Activated CD8-positive, alpha-beta memory T cell treated with anti-CD3 and anti-CD28 coated beads for 24 hours (primary cell): ENCODE measurements at places on chromosomes 12 and 14.
A peak's percentile ranks its signal among the peaks of the same experiment; 100 is the strongest.

DNA sequence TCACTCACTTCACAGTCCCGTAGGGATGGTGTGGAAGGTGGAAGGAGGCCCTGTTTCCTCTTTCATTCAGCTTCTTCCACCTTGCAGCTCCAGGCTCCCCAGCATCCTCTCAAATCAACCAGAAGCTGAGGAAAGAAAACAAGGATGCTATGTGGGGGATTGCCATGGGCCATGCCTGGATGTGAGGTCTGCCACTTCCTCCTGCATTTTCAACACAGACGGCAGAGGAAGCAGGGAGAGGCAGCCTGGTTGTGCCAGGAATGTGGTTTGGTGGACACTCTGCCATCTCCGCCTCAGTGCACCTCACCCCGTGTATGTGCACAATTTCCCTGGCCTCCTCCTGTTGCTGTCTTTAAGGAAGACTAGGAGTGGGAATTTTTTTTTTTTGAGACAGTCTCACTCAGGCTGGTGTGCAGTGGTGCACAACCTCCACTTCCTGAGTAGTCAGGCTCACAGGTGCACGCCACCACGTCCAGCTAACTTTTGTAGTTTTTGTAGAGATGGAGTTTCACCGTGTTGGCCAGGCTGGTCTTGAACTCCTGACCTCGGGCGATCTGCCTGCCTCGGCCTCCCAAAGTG, 99.2 kb downstream of the SLC15A4 start:
- no peak for DNase-seq

DNA sequence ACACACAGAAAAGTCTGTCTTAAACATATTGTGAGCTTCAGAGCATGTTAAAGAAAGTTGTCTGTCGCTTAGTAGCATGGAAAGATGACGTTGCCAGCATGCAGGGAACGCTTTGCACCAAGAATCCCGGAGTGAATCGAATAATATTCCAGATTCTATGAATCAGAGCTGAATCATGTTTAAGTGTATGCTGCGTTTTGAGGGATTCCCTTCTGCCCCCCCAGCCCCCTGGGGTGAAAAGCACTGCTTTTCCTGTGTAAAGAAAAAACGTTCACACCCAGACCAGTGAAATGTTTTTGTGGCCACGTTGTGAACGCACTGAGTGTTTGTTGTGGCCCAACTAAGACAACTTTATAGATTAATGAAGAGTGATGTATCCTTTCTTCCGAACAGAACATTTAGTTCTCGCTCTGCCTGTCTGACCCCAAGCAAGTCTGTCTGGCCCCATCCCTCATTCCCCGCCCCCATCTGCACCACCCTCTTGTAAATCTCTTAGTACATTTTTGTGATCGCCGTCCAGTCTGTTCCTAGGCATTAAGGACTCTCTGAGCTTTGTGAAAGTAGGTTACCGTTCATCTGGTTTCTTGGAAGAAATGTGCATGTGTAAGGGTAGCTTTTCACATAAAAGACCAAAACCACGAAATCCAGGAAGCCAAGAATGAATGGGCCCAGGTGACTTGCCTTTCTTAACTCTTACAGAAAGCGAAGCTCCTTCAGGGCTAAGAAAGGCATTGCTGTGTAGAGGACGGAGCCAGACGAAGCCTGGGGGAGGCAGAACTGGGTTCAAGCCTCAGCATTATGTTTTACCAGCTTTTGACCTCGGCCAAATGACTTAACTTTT, 103.0 kb downstream of the SAMD4A start:
- DNase-seq, result peak; percentile 53

- no peak for DNase-seq
Measured at GRCh38 chr14:26415618-26416123, 182.2 kb downstream of the NOVA1 start.

DNA sequence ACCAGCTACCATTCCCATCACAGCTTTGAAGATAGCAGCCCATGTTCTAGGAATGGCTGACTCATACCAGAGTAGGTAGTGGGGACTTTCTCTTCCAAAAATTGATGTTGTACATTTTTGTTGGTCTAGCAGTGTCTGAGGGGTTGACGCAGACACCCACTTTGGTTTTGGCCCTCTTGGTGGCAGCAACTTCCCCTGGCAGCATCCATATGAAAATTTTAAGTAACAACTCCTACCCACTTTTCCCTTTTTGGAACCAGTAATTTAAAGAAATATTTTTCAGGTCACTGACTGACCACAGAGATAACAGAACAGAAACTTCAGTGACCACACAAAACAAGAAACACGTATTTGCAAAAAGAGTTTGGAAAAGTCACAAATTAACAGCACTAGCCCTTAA, 162.0 kb upstream of the TMCC3 start:
- DNase-seq, result no peak

DNA sequence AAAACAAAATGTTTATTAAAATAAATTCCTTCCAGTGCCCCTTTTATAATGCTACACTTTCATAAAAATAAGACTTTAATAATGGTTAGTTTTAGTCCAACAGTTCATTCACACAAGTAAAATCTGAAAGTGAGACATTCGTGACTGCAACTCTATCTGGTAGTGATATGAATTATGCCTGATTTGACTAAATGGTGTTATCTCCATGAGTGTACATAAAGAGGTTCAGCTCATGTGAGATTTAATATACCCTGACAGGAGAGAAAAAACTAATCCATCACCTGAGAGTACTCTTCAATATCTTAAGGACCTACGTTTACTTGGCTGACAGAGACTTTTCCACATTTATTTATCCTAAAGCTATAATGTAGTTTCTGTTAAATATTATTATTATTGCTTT, 34.0 kb downstream of the ERO1A start:
- DNase-seq, result no peak

DNA sequence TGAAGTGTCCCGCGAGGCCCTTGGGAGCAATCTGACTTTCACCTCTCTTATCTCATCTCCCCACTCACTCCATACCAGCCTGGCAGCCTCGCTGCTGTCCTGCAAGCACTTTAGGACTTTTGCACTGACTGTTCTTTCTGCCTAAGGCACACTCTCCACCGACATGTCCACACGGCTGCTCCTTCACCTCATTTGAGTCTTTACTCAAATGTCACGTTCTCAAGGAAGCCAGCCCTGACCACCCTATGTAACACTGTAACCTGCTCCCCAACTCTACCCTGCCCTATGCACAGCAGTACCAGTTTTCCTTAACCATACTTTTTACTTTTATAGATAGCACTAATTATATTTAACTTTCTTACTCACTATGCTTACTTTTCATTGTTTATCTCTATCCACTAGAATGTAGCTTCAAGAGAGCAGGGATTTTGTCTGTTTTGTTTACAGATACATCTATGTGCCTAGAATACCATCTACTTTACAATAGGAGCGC, 32.0 kb downstream of the PRKD1 start:
- DNase-seq, result no peak

GRCh38 chr14:64825509-64825908, 54.2 kb downstream of the SPTB start:
- DNase-seq, result no peak

GRCh38 chr12:53217051-53217930, 10.2 kb upstream of the ITGB7 start:
- peak; percentile 81 for DNase-seq

DNA sequence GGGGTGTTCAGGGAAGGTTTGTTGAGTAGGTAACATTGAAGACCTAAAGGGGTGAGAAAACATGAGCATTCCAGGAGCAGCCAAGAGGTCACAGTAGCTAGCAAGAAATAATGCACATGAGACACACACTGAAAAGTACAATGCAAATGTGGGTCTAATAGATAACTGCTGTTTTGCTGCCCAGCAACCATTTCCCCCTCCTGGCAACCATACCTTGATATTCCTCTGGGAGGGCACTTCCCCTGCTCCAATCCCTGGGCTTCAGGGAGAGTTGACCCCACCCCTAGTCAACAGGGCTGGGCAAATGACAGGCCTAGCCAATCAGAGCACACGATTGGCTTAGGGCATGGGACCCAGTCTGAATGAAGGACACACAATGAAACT, 8.5 kb upstream of the ACTN1 start:
- DNase-seq, result no peak

DNA sequence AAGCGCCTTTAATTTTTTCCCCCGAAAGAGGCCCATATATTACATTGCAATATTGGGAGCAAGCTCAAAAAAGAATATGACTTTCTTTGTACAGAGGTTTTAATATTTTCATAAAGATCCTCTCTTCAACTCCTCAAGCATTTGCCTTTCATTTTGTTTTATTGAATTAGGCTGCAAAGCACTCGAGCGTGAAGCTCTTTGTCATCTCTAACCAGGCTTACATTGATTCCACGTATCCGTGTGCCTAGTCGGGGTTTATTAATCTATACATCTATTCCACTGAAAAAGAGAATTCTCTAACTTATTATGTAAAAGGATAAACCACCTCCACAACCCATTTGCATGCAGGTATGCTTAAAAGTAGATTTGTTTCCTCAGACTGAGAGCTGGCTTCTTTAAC, 234.8 kb upstream of the TMPO start:
- DNase-seq, result no peak

DNA sequence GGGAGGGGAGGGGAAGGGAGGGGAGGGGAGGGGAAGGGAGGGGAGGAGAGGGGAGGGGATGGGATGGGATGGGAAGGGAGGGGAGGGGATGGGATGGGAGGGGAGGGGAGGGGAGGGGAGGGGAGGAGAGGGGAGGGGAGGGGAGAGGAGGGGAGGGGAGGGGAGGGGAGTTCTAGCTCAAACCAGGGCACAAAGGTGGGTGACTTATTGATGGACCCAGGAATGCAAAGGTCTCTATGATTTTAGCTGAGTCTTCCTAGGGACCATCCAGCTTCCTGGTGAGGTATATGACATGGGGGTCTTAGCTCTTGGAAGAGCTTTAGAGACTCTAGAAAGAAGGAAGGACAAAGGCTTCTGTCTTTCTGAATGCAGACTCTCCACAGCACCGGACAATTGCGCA, 42.3 kb downstream of the ANO2 start:
- DNase-seq, result no peak

GRCh38 chr14:90111895-90112534, 50.2 kb downstream of the KCNK13 start:
- no peak for DNase-seq

GRCh38 chr14:73125169-73125588, 11.1 kb upstream of the PSEN1 start:
- DNase-seq, result no peak

GRCh38 chr12:54631988-54632728, 2.5 kb downstream of the LACRT start:
- DNase-seq, result peak; percentile 33

DNA sequence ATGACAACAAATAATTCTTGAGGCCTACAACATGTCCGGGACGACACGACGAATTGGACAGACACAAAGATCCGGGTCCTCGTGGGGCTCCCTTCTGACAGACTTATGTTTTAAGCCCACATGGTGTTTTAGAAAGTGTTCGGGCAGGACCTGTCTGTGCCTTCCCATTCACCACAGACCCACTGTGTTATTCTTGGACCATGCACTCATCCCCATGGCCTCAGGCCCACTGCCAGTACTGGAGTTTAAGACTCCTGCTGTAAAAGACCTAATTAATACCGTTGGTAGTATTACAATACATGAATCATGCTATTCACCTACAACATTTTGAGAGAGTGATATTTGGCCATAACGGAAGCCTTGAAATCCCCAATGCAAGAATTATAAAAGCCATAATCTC, 20.0 kb downstream of the SLC15A4 start:
- no peak for DNase-seq

DNA sequence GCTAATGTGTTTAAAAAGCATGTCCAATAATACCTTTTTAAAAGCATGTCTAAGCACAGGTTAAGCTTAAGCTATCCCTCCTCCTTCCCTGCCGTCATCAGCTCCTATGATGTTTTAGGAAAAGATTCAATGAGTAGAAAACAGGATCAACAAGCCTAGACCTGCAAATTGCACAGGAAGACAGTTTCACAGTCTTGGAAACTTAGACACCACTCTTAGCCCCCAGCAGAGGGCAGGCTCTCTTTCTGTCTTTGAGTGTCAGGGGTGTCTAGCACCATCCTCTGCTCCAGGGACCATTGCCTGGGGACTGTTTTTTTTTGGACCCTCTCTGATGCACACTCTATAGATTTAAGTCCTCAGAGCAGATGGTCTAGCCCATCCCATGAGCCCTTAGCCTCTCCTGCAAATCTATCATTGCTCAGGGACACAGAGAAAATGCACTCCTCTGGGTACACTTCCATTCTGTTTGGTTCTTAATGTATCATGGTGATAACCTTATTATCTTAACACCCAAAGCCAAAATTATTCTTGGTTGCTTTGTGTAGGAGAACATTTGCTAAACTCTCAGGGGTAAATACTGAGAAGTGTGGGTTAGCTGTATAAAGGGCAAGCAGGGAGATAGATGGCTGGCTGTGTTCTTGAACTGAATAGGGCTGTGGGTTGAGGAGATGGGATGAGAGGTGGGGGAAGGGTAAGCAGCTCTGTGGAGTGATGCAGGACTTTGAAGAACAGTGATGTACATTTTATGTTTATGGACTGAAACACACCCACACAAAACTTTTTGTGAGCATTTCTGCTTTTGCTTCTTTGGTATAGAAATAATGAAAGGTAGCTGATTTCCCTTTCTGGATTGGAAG, 259.9 kb upstream of the DDHD1 start:
- no peak for DNase-seq

GRCh38 chr12:90757957-90758356, 197.0 kb downstream of the CCER1 start:
- no peak for DNase-seq

DNA sequence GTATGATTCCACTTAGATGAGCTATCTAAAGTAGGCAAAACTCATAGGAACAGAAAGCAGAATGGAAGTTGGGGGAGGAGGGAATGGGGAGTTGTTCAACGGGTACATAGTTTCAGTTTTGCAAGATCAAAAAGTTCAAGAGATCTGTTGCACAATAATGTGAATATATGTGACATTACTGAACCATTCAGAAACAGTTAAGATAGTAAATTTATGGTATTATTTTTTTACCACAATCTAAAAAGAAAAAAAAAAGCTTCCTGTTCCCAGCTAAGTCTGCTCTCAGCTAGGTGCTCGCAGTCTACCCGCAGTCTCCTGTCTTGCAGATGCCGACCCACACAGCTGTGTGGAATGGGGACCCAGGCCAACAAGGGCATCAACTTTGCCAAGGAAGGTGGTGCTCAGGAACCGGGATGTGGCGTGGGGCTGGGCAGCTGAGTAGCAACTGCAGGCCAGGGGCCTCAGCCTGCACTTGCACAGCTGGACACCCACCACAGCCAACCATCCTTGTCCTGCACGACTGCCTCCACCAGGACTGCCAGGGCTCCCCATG, 15.3 kb upstream of the ANO6 start:
- no peak for DNase-seq

GRCh38 chr12:57781801-57782200, 786 bp upstream of the TSFM start:
- no peak for DNase-seq
